Inflammatory macrophage (primary cell): ENCODE measurements at places on chromosomes 1 and 21.

DNA sequence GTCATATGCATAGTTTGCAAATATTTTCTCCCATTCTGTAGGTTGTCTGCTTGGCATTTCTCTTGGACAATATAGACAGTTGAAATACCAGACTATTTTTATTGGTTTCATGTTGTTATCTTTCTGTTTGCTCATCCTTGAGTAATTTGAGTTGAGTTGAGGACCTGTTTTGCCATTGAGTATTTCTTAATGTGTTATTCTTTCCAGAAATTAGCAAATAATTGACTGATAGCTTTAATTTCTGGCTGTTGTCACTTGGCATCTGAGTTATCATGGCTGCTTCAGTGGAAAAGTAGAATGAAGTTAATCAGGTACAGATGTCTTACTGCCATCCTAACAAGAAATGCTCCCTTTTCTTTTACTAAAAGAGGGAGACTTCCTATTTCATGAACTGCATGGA lies 264.8 kb upstream of the DUSP10 start:
- DNase-seq, result no peak

DNA sequence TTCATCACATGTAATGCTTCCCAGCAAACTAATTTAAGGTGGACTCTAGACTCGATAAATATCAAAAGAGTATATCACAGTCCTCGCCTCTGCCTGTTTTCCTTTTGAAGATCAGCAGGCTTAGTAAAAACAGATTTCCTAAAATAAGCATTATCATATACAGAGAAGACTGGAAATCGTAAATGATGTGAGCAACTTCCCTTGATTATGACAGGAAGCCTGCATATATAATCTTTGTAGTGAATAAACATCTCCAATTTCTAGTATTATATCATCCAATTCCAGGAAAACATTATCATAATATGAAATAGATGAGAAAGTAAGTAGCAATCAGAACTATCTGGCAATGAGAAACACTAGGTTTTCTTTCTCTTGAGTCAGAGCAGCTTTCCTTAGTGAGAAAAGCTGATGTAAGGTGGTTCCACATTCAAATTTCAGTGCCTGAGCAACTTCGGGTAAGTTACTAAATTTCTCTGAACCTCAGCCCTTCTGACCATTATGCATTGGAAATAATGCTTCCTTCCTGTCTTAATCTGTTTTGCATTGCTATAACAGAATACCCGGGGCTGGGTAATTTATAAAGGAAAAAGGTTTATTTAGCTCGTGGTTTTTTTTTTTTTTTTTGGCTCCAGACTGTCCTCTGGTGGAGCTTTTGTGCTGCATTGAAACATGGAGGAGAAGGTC lies 12.6 kb upstream of the POU2F1 start:
- DNase-seq, result no peak

GRCh38 chr21:46001821-46002681 lies 20.5 kb downstream of the COL6A1 start:
- no peak for DNase-seq

DNA sequence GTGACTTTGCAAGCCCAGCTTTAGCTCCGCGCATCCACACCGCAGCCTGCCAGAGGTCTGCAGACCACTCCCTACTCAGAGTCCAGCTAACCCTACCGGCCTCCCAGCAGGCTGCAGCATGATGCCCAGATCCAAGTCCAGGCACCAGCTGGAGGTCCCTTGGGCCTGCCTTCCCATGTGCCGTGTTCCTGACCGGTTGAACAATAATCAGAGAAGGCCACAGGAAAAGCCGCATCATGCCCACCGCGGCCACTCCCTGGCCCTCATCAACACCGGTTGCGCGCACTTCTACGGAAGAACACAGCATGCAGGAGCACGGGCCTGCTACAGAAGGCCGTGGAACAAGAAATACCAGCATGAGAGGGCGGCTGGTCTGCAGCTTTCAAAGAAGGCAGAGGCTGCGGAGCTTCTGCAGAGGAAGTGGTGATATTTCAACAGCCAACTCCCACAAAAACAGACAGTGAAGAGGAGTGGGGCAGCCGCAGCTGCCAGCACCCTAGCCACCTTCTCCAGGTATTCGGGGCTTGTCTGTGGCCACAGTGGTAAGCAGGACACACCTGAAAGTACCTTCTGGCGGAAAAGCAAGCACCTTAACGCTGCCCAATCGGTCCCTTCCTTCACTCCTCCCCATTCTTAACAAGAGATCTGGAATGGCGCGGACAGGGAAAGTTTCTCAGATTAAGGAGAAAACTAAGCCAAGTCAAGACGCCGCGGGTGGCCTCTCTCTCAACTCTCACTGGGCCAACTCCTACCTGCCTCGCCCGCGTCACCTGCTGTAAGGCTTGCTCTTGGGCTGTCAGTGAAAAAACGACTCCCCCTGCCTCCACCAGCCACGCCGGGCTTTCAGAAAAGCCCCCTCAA lies 1.5 kb downstream of the PGBD5 start:
- peak; percentile 37 for DNase-seq
